ENCODE measurements at places on chromosomes 4 and X. TPM values are rescaled to one million over a fixed set of nuclear protein-coding genes. Genes with fewer than 3 reads are reported as not detected.

GRCh38 chr4:42865572-42866189 is 26.8 kb upstream of the GRXCR1 start:
- no peaks in the 10 kb centered on the region for H3K27me3 ChIP-seq
- DNase-seq: peak; percentile 60
- no peak overlapping the region for H3K4me3 ChIP-seq
- no peak overlapping the region for H3K27ac ChIP-seq
- H3K36me3 ChIP-seq: no peaks in the 10 kb centered on the region

DNA sequence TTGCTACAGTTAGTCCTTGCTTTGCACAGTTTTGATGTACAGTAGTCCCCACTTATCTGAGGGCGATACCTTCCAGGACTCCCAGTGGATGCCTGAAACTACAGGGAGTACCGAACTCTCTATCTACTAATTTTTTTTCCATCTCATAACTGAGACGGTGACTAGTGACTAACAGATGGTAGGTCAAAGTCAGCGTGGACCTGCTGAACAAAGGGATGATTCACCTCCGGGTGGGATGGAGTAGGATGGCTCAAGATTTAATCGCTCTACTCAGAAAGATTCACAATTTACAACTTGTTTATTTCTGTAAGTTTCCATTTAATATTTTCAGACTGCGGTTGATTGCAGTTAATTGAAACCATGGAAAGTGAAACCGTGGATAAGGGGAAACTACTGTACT is 655.8 kb downstream of the ZNF674 start:
- no peaks in the 10 kb centered on the region for H3K27me3 ChIP-seq
- H3K27ac ChIP-seq: no peak overlapping the region
- DNase-seq: no peak
- H3K4me3 ChIP-seq: no peak overlapping the region
- no peaks in the 10 kb centered on the region for H3K36me3 ChIP-seq

DNA sequence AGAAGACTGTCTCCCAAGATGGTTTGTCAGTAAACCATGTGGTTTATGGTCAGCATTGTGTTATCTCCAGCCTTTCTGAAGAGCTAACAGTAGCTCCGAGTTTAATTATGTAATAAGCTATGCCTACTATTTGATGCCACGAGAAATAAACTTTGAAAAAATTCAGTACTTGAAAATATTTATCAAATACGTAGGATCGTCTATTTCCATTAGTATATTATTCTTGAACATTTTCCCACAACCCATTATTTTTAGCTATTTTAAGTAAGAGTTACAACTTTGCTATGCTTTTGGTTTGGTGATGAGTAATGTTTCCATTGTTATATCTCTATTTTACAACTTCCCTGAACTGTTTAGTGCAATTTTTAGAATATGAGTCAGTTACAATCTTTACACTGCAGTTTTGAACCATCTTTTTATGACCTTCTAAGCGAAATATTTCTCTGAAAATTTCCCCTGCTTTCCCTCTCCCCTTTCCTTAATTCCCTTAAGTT is 44.5 kb upstream of the TRIM2 start:
- H3K27ac ChIP-seq: peak overlapping the region; percentile 51
- peak; percentile 54 for DNase-seq
- H3K4me3 ChIP-seq: peak overlapping the region; percentile 7
- peaks cover 46% of the 10 kb centered on the region for H3K4me1 ChIP-seq
- no peaks in the 10 kb centered on the region for H3K27me3 ChIP-seq
- no peaks in the 10 kb centered on the region for H3K36me3 ChIP-seq

DNA sequence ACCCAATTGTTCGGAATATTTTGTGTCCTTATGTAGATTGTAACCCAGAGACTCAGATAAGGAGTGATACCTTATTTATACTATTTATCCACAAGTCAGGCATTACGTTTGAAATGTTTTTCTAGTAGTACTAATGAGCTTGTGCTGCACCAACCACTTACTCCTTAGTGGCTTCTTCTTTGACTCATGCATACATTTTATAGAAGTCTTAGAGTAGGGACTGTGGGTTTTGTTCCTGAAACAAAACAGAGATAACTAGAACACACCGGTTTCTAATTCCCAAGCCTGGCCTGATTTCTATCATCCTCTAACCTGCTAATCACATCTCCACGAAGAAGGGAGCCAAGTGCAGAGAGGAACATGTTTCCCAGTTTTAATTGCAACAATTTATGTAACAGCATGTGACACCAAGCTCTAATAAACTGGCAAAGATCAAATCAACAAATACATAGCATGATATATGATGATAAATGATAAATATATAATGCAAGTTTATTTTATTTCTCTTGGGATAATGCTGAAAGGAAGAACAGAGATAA is 32.3 kb downstream of the MGARP start:
- no peaks in the 10 kb centered on the region for H3K4me1 ChIP-seq
- no peak overlapping the region for H3K27ac ChIP-seq

The RNF150 gene
- total RNA-seq: 2.7 TPM
